ENCODE measurements at places on chromosomes 2 and 18.

DNA sequence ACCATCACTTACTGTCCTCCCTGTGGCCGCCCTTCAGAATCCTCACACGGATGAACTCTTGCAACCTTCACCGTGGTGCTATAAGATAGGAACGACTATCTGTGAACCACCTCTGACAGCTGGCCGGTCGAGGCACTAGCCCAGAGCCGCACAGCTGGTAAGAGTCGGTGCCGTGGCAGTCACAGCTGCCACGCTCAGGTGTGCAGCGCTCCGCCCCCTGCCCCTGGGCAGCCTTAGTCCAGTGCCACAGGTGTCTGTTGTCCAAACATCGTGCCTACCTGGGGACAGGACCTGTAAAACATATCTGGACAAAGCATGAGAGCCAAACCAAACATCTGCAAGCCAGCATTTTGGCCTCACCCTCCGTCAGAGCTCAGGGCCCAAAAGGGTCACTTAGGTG is 55.3 kb upstream of the SALL3 start:
- no peak for DNase-seq

GRCh38 chr2:232593982-232594381 is 39.4 kb upstream of the EFHD1 start:
- DNase-seq, result no peak

GRCh38 chr2:240930096-240930630 is 24.0 kb downstream of the CROCC2 start:
- no peak for DNase-seq

DNA sequence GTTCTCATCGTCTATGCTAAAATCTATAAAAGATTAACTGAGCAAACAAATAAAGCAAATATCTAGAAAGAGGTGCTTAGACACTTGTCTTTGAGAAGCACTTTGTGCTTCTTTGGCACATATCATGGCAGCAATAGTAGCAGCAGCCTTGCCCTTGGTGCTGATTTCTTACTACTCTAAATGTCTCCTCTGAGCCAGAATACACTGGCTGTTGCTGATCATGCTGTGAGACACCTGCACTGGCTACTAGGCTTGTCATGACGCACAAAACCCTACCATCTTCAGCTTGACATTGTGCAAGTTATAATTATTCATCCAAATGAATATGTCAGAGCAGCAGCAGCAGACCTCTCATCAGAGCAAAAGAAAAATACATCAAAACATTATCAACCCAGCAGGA is 46.7 kb downstream of the FANCL start:
- peak; percentile 91 for DNase-seq

GRCh38 chr2:143121079-143121478 is 8.1 kb upstream of the ARHGAP15 start:
- DNase-seq, result no peak

- DNase-seq, result no peak
These were observed 375.8 kb upstream of the LYPD1 start for GRCh38 chr2:133045787-133046186.

DNA sequence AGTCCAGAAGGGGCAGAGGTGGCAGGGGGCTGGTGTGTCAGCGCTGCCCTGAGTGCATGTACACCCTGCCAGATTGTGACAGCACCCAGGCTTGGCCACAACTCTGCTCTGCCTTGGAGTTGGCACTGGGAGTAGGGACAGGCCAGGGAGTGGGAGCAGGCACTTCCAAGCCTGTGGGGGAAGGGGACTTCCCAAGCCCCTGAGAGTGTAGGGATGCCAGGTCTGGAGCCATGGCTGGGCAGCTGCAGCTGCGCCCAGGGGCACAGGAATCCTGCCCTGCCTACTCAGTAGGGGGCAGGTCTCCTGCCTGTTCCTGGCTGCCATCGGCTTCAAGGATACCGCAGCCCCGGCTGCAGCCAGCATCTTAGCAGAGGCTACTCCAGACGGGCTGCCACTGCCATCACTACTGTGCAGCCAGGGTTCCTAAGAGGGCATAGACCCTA is 109.4 kb downstream of the CALCRL start:
- no peak for DNase-seq

DNA sequence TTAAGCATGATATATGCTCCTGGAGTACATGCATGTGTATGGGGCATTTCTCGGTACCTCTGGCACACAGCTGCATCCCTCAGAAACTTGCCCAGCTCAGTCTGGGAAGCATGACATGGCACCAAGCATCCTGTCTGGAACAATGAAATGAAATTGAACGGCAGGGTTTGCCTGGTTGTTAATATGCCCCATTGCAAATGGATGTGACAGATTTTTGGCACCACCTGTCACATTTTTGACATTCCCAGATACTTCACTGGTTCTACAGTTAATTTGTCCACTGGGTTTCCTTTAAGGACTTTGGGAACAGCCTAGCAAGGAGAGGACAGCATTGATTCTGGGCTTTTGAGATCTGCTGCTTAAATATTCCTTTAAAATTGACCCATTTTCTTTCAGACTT is 305.8 kb downstream of the TSN start:
- DNase-seq, result no peak

DNA sequence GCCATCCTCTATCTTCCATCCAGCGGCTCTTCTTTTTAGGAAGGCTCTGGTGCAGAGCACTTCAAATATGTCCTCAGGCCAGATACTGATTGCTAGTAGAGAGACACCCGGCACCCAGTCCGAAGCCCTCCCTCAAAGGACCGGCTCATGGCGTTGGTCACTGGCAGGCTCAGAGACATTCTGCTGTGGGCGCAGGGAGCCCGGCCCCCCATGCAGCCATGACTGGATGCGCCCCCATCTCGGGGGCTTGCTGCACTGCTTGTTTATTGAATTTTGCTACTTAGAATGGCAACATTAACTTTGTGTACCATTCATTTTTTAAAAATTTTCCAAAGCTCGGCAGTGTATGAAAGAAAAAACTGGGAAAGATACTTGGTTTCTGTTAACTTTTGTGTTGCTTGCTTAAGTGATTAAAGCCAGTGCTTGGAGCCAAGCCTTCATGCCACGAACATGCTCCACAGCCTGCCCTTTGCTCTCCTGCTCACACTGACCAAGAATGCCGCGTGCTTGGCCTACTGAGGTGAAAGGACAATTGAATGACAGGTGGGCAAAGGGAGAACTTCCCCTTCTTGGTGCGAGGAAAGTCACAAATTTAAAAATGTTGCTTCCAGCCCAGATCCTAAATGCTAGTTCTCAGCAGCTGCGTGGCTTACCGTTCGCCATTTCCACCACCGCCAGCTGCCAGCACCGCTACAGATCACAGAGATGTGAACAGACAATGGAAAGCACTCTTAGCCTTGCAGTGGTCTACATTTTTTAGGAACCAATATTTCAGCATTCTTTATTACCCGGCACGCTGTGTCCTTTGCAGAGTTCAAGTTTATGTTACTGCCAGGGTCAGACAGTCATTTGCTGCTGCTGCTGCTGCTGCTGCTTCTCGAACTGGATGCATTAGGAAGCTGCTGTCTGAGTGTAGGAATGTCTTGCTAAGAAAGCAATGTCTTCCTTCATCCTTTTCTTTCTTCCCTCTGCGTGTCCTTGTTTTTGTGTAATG is 76.7 kb downstream of the FAM210A start:
- no peak for DNase-seq

DNA sequence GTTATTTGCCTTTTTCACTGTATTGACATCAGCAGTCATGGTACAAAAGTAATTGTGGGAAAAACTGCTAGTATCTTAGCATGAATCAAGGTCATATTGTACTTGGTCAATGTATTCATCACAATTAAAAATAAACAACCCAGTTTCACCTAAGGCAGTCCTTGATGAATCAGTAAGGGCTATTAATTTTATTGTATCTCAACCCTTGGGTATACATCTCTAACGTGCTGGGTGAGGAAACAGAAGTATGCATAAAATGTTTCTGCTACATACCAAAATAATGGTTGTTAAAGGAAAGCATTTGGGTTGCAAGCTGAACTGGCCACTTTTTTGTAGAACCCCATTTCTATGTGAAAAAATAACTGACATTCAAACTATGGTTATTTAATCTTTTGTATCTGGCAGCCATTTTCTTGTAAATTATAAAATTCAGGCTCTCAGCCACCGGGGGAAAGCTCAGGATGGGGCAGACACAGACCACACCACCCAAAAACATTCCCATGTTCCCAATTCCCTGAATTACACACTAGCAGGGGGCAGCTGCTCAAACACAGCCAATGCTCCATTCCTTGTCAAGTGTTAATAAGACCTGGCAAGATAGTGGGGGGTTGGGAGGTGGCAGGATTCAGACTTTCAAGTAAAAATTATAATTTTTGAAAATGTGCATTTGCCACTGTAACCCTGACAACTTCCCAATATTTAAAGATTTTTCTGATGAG is 49.3 kb downstream of the OLA1 start:
- DNase-seq, result no peak

DNA sequence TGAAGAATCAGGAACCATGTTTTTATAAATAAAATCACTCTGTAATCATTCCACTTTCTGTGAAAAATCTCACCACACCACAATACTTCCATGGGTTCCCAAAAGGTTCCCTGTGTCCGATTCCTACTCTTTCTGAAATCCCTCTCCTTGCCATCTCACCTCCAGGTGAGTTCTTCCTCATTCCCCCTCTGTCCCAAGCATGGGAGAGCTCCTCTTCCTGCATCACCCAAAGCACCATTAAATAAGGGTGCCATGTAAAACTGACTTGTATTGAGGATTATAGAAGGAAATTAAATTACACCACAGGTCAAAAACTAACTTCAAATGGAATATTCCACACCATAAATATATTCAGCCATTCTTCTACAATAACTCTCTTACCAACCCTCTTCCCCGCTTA is 55.8 kb upstream of the ETAA1 start:
- DNase-seq, result no peak

DNA sequence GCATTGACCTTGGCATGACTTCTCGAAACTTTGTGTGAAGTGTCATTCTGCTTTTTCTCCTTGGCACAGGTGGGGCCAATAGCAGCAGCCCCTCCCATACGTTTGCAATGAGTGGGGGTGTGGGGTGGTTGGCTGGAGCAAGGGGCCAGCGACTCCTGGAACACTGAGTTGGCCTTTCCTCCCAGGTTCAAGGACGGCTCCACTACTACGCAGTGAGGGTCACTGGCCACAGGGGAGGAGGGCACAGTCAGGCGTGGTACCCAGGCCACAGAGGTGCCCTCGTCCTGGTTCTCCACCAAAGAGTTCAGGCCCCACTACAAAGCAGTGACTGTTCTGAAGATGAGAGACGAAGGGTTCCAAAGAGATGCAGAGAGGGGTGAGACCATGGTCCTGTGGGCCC is 70.6 kb upstream of the OTOS start:
- DNase-seq, result no peak

GRCh38 chr2:197871780-197872456 is 67.5 kb downstream of the PLCL1 start:
- DNase-seq, result peak; percentile 22

DNA sequence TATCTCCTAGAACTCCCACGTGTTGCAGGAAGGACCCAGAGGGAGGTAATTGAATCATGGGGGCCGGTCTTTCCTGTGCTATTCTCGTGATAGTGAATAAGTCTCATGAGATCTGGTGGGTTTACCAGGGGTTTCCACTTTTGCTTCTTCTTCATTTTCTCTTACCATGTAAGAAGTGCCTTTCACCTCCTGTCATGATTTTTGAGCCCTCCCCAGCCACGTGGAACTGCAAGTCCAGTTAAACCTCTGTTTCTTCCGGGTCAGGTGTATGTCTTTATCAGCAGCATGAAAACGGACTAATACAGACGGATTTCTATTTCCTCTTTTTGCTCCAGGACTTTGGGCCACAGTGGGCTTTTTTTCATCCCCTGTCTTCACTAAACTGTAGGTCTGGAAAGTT is 88.3 kb upstream of the KCNE4 start:
- no peak for DNase-seq

DNA sequence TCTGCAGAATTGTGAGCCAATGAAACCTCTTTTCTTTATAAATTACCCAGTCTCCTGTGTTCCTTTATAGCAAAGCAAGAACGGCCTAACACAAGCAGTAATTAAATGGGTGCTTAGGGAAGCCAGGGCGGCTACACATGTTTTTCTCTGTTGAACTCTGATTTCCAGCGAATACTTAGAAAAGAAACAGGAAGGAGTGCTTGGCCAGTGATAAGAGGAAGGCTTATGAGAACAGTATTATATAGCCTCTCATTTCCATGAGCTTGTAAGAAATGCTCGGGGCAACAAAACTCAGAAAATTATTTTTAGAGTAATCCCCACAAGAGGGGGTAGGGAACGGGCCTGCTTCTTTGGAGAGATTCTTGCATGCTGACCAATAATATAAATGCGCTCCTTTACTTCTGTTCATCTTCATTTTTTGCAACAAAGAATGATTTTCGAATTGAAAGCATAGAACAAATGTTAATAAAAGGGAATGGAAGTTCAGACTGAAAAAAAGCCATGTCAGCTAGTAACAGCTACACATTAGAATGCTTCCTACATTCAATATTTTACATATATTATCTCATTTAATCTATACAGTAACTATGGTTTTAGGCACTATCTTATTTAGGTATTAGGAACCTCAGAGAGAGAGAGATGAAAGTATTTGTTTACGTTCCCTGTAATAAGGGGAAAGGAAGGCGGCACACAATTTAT is 49.7 kb upstream of the CCDC85A start:
- no peak for DNase-seq

DNA sequence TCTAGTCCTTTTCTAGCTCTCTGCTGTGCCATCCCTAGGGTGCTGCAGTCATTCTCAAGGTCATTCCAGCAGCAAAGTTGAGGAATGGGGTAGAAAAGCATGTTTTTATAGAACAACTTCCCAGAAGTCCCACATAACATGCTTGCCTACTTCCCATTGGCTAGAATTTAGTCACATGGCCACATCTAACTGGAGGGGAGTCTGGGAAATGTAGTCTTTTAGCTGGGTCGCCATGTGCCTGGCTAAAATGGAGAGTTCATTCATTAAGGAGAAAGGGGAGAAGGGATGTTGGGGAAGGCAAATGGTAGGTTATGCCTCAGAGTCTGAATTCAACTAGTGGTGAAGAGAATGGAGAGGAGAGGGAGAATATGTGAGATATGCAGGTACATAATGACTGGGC is 85.7 kb downstream of the SLC4A3 start:
- no peak for DNase-seq

DNA sequence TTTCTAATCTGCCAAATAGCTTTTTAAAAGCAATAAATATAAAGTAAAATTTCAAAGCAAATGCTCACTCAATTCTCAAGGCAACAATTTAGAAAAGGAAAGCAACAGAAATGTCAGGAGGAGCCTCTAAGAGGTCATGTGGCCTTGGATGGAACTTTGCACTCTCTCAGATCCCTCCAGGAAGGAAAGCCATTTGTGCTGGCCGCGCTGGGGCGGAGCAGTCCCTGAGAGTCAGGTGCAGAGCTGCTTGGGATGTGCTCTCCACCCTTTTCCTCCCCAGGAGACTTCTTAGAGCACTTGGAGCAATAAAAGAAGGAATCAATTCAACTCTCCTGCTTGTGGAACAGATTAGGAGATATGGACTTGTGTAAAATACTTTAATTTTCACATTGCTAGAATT is 379.8 kb upstream of the LINC00305 start:
- no peak for DNase-seq

DNA sequence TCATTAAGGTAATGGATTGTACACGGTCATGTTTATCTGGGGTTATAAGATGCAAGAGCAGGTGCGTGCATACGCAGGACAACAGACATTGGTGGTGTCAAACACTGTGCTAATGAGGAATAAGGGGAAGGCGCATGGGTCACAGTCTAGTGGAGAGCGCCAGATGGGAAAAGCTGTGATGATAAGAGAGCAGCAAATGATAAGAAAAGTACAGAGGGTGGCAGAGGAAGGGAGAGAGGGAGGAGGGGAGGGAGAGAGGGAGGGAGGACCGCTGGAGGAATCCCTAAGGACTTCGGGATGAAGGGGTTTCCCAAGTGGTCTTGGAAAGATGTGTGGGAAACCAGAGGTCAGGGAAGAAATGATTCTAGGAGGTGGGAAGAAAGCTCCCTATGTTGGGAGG is 2.9 kb downstream of the TNFRSF11A start:
- no peak for DNase-seq

GRCh38 chr2:76039505-76039904 is 328.8 kb upstream of the GCFC2 start:
- no peak for DNase-seq

Data from NCI-H1417 treated with DMSO at 0.1 percent for 48 hours (cell line).